ENCODE measurements at places on chromosomes 11 and 22. TPM values are rescaled to one million over a fixed set of nuclear protein-coding genes. Genes with fewer than 3 reads are reported as not detected.
A peak's percentile ranks its signal among the peaks of the same experiment; 100 is the strongest.

GRCh38 chr22:19867617-19868016 lies 12.9 kb upstream of the GNB1L start:
- no peak overlapping the region for H3K27ac ChIP-seq
- no peaks in the 10 kb centered on the region for H3K4me1 ChIP-seq
- no peak overlapping the region for H3K4me3 ChIP-seq

DNA sequence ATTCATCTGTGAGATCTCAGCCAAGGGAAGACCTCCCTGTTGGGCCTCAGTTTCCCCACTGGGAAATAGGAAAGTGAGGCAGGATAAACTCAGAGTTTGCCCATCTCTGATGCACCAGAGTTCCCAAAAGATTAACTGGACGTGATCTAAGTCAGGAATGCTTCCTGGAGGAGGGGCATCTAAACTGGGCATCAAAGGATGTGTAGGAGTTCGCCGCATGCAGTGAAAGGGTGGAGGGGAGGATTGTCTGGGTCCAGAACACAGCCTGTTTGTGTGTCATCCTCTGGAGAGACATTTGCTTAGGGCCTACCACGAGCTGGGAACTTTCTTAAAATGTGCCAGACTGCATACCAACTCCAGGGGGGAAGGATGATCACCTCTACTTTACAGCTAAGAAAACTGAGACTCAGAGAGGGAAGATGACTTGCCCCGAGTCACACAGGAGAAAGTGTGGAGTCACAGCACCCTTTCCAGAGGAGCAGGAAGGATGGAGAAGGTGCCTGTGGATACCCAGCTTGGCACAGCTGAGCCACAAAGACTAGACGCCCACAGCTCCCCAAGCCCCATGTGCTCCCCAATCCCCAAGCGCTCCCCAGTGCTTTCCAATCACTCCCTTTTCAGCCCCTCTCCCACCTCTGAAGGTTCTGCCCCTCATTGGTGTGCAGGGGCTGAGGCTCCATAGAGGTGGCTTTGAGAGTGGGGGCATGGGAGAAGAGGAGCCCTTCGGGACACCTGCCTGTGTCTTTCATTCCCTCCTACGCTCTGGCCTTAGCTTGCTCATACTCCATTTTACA lies 50.1 kb downstream of the MN1 start:
- DNase-seq: no peak
- no peak overlapping the region for H3K27ac ChIP-seq
- H3K36me3 ChIP-seq: peaks cover 4% of the 10 kb centered on the region
- no peaks in the 10 kb centered on the region for H3K27me3 ChIP-seq
- H3K4me3 ChIP-seq: no peak overlapping the region
- H3K4me1 ChIP-seq: peaks cover 21% of the 10 kb centered on the region

OR51B4 gene
- not detected for total RNA-seq

DNA sequence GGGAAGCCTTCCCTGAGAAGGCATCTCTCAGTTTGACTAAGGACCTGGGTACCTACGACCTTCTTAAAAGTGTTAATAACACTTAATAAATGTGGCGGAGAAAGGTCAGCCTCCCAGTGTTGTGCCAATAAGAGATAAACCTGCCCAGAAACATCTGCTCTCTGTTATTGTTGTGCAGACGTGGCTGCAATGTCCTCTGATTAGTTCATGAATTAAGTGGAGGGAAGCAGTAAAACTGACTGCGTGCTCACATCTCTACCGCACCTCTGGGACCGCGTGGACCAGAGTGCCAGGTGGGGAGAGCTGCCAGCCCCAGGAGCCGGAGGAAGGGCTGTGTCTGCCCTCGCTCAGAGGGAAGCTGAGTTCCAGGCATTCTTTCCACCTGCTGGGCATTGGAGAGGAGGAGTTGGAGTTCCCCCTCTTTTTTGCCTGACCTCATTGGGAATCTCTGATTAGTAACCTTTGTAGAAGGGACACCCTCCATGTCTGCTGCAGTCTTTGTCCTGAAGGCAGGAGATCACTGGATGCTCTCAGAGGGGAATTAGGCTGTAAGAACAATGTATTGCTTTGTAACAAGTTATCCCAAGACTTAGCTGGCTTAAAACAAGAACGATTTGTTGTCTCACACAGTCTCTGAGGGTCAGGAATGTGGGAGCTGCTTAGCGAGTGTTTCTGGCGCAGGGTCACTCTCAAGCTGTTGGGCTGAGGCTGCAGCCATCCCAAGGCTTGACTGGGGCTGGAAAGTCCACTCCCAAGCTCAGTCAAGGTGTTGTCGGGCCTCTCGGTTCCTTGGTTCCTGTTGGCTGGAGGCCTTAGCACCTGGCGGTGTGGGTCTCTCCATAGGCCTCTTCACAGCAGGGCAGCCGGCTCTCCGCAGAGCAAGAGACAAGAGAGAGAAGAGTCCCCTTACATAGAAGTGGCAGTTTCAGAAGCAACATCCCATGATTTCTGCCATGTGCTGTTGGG lies 247.6 kb upstream of the TBCEL start:
- no peaks in the 10 kb centered on the region for H3K36me3 ChIP-seq
- no peak overlapping the region for H3K27ac ChIP-seq
- no peak overlapping the region for H3K4me3 ChIP-seq
- H3K27me3 ChIP-seq: peaks cover 10% of the 10 kb centered on the region
- DNase-seq: no peak

- no peak overlapping the region for H3K27ac ChIP-seq
- H3K4me1 ChIP-seq: no peaks in the 10 kb centered on the region
- H3K4me3 ChIP-seq: peak overlapping the region; percentile 51
- no peaks in the 10 kb centered on the region for H3K27me3 ChIP-seq
- H3K36me3 ChIP-seq: no peaks in the 10 kb centered on the region
- DNase-seq: no peak
Observed at GRCh38 chr11:95230810-95231126, 234 bp downstream of the SESN3 start.

DNA sequence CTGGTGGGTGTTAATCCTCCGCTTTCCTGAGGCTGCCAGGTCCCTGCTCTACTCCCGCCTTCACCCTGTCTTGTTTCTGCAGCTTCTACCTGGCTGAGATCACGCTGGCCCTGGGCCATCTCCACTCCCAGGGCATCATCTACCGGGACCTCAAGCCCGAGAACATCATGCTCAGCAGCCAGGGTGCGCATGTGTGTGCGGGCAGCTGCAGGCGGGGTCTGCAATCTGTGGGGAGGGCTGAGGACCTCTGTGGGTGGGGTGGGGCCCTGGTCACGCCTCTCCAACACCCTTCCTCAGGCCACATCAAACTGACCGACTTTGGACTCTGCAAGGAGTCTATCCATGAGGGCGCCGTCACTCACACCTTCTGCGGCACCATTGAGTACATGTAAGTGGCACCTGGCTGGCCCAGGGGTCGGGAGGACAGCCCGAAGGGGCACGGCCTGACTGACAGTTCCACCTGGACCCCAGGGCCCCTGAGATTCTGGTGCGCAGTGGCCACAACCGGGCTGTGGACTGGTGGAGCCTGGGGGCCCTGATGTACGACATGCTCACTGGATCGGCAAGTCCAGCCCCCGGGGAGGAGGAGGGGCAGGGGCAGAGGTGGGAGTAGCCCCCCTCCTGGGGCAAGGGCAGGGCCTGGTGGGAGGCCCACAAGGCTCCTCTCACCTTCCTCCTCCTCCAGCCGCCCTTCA lies 4.5 kb downstream of the RPS6KB2 start:
- H3K36me3 ChIP-seq: peaks cover 36% of the 10 kb centered on the region
- H3K27me3 ChIP-seq: no peaks in the 10 kb centered on the region
- H3K4me1 ChIP-seq: peaks cover 4% of the 10 kb centered on the region
- no peak overlapping the region for H3K4me3 ChIP-seq
- no peak for DNase-seq

Measured in IMR-90 (cell line).